Activated CD4-positive, alpha-beta T cell treated with anti-CD3 and anti-CD28 coated beads, Interleukin-2, Interleukin-4, amounts not matched to agents 100 ng/mL and 50 ng/mL, durations not matched to agents 16 hours and 8 hours (primary cell): ENCODE measurements at places on chromosomes 2 and 18.

GRCh38 chr2:37648331-37649011 lies 23.0 kb downstream of the CDC42EP3 start:
- peak; percentile 57 for DNase-seq

GRCh38 chr18:59231877-59232276 lies 11.9 kb downstream of the GRP start:
- no peak for DNase-seq

- DNase-seq = no peak
Observed at GRCh38 chr2:161982548-161983330, 91.3 kb downstream of the DPP4 start.

DNA sequence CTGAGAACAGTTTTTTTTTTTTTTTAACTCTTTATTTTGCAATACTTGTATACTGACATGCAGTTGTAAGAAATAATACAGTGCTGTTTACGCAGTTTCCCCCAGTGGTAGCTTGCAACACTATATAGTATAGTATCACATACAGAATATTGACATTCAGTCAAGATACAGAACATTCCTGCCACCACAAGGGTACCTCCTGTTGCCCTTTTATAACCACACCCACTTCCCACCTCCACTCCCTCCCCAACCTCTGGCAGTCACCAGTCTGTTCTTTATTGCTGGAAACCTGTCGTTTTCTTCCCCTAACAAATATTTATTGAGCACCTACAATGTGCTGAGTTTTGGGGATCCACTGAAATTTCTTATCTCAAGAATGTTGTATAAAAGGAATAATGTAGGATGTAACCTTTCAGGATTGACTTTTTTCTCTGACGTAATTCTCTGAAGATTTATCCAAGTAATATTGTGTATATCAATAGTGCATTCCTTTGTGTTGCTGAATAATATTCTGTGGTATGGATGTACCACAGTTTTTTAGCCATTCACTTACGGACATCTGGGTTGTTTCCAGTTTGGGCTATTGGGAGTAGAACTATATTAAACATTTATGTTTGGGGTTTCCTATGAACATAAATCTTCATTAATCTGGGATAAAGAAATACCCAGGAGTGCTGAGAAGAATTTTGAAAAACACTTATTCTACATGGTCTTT lies 51.4 kb upstream of the EML6 start:
- no peak for DNase-seq

- DNase-seq = no peak
Observed at GRCh38 chr18:46334868-46335281, 230.7 kb downstream of the HAUS1 start.

DNA sequence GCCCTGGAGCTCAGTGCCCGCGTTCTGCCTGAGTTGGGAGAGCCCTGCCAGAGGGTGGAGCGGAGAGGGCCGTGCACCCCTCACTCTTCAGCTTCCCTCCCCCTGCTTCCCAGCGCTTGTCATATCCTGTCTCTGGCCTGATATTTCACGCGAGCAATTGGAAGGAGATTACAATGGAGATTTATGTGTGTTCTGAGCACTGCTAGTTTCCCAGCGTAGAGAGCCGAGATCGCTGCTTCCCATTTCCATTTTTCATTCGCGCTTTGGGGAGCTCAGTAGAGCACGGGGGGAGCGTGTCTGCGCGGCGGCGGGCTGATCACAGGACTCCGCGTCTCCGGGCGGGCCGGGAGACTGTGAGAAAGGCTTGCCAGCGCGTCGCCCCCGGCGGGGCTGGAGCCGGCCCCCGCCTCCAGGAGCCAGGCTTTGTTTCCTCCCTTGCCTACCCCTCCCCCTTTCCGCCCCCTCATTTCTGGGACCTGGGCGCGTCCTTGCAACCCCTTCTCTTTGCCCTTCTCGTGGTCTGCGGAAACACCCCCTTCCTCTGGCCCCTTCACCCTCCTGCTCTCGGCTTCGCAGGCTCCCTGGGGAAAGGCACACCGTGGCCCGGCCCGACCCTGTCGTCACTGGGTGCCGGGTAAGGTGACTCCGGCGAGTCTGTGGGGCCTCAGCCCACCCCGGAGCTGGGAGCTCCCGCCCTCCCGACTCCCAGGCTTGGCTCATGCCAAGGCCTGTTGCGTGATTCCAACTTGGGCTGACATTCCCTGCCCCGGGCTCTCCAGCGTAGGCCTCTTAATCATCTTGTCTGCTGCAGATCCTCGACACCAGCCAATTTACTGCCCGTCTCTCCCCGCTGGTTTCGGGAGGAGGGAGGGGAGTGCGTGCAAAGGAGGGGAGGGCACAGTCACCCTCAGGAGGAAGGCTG lies 5.8 kb downstream of the DLX2 start:
- DNase-seq = no peak

DNA sequence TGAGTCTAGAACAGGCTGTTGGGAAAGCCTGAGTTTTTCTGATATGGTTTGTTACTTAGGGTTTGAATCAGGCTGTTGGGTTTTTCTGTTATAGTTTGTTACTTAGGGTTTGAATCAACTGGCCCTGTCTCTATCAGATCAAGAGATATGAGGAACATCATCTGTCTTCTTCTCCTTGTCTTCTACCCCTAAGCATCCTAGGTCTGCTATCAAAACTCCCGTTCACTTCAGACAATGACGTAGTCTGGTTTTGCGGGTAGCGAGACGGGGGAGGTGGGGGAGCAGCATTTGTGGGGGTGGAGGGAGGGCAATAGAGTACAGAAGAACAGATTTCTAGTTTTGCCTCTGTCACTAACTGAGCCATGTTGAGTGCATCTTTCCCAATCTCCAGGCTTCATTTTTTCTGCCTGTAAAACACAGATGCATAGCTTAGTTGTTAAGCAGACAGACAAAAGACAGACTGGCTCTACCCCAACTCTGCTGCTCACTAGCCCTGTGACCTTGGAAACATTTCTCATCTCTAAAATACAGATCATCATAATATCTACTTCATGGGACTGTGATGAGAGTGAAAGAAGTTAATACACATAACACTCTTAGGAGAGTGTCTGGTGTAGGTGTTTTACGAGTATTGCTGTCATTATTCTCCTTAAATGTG lies 9.1 kb downstream of the TNP1 start:
- DNase-seq = no peak

- no peak for DNase-seq
Observed at GRCh38 chr2:107132746-107133145, 246.8 kb upstream of the ST6GAL2 start.

- DNase-seq = no peak
Observed at GRCh38 chr2:239598732-239599090, 197.9 kb upstream of the HDAC4 start.

DNA sequence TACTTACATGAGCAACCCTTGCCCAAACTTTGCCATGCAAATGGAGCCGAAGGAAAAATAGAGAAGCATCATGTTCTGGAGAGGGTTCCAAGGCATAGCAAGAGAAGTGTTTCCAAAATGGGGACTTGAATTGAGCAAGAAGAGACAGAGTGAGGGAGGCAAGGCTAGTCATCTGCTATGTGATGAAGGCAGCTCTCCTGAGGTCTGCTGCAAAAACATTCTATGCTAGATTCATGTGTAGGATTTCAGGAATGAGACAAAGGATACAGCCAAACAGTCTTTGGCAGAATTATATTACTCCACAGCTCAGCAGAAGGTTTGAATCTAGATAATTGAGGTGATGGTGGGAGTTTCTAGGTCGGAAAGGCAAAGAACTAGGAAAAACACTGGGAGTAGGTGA lies 24.1 kb upstream of the MRPL19 start:
- no peak for DNase-seq

DNA sequence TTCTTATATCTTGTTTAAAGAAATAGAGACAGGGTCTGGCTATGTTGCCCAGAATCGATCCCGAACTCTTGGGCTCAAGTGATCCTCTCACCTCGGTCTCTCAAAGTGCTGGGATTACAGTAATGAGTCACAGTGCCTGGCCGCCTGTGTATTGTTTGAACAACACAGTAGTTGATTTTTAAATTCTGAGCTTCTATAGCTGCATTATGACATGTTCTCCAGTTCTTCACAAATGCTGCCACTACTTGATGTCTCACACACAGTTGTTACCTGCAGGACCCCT lies 7.7 kb upstream of the RHOB start:
- no peak for DNase-seq

GRCh38 chr2:49222975-49223528 lies 68.7 kb upstream of the FSHR start:
- no peak for DNase-seq

DNA sequence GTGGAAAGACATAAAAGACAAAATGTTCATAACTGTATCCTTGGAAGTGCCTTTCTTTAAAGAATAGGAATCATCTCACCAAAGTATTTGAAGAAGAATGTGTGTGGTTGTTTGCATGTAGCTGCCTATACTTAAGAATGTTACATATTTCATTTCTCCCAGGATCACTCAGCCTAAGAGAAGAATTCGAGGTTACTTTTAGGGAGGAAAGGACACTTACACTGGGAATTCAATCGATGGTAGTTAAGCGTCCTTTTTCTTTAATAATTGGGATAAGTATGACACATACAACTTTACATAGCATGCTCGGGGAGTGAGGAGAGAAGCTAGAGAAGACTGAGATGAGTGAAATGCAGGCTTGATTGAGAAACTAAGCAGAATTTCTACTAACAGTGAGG lies 22.0 kb upstream of the CYP1B1 start:
- DNase-seq = no peak

DNA sequence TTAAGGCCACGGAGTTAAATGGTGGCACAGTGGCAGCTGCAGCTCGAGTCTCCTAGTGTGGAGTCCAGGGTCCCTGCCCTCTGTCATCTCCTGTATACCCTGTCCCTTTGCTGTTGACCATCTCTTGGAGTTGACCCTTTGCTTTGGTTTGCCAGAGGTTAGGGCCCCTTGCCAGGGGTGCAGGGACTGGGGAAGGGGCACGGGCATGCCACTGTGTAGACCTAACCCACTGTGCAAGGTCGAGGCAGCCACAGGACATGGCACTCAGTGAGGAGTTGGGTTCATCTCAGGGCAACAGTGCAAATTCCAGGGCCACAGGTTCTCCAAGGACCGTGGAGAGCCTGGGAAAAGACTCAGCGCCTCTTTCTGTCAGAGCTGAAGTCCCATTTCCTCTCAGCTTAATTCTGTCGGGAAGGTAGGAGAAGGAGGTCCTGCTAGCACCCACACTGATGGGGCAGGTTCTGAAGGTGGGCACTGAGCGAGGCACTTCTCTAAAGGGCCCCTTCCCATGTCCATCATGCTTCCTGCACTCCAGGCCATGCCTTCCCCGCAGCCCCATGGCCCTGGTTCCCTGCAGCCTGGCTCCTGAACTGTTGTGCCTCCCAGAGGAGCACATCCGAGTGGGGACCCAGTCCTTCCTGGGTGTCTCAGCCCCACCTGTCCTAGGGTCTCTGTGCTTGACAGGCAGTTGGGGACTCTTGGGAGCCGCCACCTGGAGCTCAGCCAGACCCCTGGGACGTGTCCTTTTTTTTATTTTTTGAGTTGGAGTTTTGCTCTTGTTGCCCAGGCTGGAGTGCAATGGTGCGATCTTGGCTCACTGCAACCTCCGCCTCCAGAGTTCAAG lies 2.8 kb downstream of the KHK start:
- DNase-seq = no peak
